Esophagus muscularis mucosa (tissue), 4 donors: ENCODE measurements at places on chromosomes 16 and 17.

- no peaks in the 10 kb centered on the region for H3K27me3 ChIP-seq
- H3K36me3 ChIP-seq, result no peaks in the 10 kb centered on the region
- no peak for DNase-seq
- no peak overlapping the region for H3K27ac ChIP-seq
- H3K4me1 ChIP-seq, result peaks cover 15% of the 10 kb centered on the region
- H3K4me3 ChIP-seq, result no peak overlapping the region
Measured at GRCh38 chr17:50938821-50939541, 72.8 kb upstream of the TOB1 start.

GRCh38 chr16:25838724-25839186 lies 147.0 kb downstream of the HS3ST4 start:
- DNase-seq, result no peak
- no peak overlapping the region for H3K4me3 ChIP-seq
- peaks cover 5% of the 10 kb centered on the region for H3K4me1 ChIP-seq
- H3K36me3 ChIP-seq, result no peaks in the 10 kb centered on the region
- no peak overlapping the region for H3K27ac ChIP-seq

DNA sequence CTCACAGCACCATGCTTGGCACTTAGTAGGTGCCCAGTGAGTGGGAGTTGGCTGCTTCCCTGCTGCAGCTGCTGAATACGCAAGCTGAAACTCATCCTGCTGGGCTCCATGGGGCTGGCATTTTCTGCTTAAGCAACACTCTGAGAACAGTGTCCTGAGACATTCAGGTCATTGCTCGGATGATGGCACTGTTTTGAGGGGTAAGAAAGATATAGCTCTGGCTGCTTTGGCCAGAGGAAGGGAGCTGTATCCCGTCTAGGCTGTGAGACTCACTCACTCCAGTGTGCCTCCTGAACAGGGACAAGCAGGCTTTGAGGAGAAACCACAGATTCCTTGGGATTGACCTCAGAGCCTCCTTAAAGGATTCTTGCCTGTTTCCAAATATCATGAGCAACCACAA lies 120.5 kb downstream of the CLEC16A start:
- H3K4me3 ChIP-seq, result no peak overlapping the region
- H3K27me3 ChIP-seq, result no peaks in the 10 kb centered on the region
- H3K4me1 ChIP-seq, result no peaks in the 10 kb centered on the region
- DNase-seq, result no peak
- H3K36me3 ChIP-seq, result peaks cover 6% of the 10 kb centered on the region
- no peak overlapping the region for H3K27ac ChIP-seq

GRCh38 chr17:81635973-81636504 lies 873 bp downstream of the NPLOC4 start:
- peak overlapping the region; percentile 95 for H3K27ac ChIP-seq
- H3K4me3 ChIP-seq, result peak overlapping the region; percentile 95
- H3K36me3 ChIP-seq, result no peaks in the 10 kb centered on the region
- DNase-seq, result no peak
- no peaks in the 10 kb centered on the region for H3K27me3 ChIP-seq
- peaks cover 35% of the 10 kb centered on the region for H3K4me1 ChIP-seq

DNA sequence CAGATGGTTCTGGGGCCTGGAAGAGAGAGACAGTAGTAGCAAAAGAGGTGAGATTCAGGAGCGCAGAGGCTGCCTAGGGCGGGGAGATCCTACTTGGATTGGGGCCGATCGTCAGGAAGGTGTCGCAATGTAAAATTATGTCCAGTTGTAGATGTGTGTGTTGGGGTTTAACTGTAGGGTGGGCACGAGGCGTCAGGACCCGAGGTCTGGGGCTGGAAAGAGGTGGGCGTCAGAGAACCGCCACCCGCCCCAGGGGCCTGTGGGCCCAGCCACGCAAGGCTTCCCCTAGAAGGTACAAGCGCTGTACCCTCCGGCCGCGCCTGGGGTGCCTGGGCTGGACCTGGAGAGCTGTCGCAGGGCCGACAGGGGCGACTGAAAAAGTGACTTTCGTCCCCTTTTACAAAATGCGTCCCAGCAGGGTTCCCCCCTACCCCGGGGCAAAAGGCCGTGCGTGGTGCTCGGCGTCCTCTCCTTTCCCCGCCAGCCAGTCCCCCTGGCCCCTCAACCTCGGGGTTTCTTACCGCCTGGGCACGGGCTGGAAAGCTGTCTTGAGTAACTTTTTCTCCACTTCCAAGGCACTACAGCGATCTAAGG lies 2.8 kb downstream of the IRX3 start:
- H3K27ac ChIP-seq, result no peak overlapping the region
- peak overlapping the region; percentile 54 for H3K4me3 ChIP-seq
- DNase-seq, result no peak
- H3K36me3 ChIP-seq, result no peaks in the 10 kb centered on the region
- H3K27me3 ChIP-seq, result peaks cover 72% of the 10 kb centered on the region
- H3K4me1 ChIP-seq, result peaks cover 63% of the 10 kb centered on the region

DNA sequence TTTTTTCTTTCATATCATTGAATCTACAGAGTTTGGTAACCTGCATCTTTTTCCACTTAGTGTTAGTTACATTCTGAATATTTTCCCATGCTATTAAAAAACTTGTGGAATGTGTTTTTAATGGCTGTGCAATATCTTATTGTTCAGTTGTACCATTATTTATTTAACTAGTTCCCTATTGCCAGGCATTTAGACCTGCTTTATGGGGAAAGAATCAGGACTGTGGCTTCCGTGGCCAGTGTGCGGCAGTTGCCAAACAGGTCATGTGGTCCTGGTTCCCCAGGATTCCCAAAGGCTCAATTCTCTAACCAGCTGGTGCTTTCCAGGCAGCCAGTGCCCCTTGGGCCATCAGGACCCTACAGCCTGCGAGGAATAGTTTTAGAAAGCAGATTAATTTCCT lies 30.8 kb downstream of the NDEL1 start:
- H3K4me3 ChIP-seq, result no peak overlapping the region
- H3K27ac ChIP-seq, result no peak overlapping the region
- H3K36me3 ChIP-seq, result peaks cover 18% of the 10 kb centered on the region
- DNase-seq, result no peak
- H3K4me1 ChIP-seq, result peaks cover 48% of the 10 kb centered on the region

DNA sequence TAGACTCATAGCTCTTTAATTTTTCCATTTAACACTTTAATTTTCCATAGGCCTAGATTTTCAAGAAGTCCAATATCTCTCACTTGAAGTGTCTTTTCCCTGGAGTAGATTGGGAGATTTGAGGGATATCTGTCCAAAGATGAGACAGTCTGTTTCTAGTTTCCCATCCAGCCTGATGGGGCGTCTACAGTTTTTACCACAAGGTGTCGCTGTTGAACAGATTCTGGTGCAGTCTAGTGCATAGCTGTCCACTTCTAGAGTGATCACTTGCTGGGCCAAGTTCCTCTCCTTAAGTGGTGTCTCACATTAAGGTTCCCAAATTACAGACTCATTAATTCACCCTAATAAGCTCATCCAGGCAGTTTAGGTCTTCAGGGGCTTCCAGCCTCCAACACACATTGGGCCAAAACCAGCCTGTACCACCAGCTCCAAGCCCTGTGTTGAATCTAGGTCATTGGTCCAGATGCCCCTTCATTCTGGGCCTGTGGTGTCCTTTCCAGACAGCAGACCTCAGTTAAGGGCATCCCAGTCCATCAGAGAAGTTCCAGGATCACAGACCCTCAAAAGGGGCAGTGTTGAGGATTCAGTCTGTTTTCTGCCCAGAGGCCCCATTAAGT lies 9.4 kb downstream of the SNX20 start:
- no peak for DNase-seq
- H3K27me3 ChIP-seq, result peaks cover 9% of the 10 kb centered on the region
- no peak overlapping the region for H3K27ac ChIP-seq
- peaks cover 15% of the 10 kb centered on the region for H3K4me1 ChIP-seq

DNA sequence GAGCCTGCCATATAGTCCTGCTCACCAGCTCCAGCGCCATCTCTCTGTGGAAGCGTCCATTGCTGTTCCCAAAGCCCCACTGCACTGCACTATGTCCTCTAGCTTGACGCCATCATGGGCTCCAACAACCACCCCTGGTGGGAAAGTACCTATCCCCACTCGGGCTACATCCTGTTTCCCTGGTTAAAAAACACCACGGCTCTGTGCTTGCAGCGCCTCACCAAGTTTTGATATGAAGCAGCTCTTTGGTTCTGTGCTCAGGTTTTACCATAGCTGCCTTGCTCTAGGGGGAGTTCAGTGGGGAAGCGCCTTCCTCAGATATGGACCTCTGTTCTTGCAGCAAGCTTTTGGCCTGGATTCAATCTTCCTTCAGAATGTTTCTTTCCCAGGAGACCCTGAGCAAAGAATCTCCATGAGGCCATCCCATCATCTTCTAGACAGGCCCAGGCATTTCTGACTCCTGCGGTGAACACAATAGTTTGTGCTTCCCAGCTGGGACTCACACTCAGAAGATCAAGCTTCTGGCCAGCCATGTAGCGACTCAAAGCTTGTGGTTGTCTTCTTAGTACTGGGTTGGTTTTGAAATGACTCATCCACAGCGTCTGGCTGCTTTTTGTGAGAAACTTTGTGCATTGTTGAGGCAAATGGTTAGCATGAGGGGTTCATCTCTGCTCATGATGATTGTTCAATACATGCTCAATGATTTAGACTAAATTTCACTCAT lies 39.5 kb downstream of the DYNLRB2 start:
- no peaks in the 10 kb centered on the region for H3K4me1 ChIP-seq
- DNase-seq, result no peak
- H3K27me3 ChIP-seq, result peaks cover 6% of the 10 kb centered on the region
- H3K4me3 ChIP-seq, result no peak overlapping the region

- H3K4me3 ChIP-seq, result no peak overlapping the region
- H3K27me3 ChIP-seq, result no peaks in the 10 kb centered on the region
- H3K4me1 ChIP-seq, result peaks cover 14% of the 10 kb centered on the region
Measured at GRCh38 chr17:39534768-39535405, 72.8 kb downstream of the NEUROD2 start.

GRCh38 chr16:30526137-30526822 lies at the start of gene ZNF768:
TSS of gene ZNF768 (minus strand) at chr16:30526566. CDS start at chr16:30526413, 153 bp downstream.
- H3K4me1 ChIP-seq, result peaks cover 35% of the 10 kb centered on the region
- DNase-seq, result no peak
- H3K27ac ChIP-seq, result peak within 1 kb of the TSS; percentile 98
- no peaks in the 10 kb centered on the region for H3K27me3 ChIP-seq
- H3K36me3 ChIP-seq, result peaks cover 21% of the 10 kb centered on the region

DNA sequence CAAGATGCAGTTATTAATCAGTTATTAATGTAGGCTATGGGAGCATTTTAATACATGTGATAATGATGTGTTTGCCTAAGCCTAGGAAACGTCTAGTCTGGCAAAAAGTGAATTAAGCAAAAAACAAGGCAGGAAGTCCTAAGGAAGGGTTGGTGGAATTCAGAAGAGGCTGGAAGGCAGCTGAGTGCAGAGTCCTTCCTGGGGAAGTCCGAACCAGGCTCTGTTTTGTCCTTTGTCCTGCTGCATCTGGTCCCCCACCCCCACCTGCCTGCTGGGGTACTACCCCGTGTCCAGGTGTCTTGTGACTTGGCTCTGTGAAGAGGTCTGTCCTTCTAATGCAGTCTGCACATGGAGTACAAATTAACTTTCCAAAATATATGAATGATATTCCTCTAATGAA lies 1.5 kb upstream of the MYH10 start:
- no peaks in the 10 kb centered on the region for H3K36me3 ChIP-seq
- H3K27me3 ChIP-seq, result no peaks in the 10 kb centered on the region
- H3K4me3 ChIP-seq, result no peak overlapping the region
- H3K4me1 ChIP-seq, result peaks cover 23% of the 10 kb centered on the region
- DNase-seq, result no peak

DNA sequence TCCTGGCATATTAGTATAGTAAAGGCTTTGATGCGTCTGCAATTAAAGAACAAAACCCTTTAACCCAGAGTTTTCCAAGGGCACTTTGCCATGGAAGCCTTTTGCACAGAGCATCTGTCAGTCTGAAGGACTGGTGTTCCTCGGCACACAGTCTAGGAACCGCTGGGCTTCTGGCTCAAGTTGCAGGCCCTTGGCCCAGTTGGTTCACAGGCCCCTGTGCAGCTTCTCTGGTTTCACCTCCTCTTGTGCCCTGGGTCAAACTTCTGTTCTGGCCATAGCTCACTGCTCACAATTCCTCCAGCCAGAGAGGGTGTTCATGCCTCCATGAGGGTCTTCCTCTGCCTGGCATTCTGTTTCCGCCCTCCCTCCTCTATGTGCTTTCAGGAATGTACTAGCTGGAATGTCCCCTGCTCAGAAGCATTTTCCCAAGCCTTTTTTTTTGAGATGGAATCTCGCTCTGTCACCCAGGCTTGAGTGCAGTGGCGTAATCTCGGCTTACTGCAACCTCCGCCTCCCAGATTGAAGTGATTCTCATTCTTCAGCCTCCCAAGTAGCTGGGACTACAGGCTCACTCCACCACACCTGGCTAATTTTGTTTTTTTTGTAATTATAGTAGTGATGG lies 34.5 kb upstream of the TEX2 start:
- DNase-seq, result no peak
- no peak overlapping the region for H3K27ac ChIP-seq
- H3K4me3 ChIP-seq, result no peak overlapping the region
- no peaks in the 10 kb centered on the region for H3K36me3 ChIP-seq
- no peaks in the 10 kb centered on the region for H3K27me3 ChIP-seq
- peaks cover 22% of the 10 kb centered on the region for H3K4me1 ChIP-seq

DNA sequence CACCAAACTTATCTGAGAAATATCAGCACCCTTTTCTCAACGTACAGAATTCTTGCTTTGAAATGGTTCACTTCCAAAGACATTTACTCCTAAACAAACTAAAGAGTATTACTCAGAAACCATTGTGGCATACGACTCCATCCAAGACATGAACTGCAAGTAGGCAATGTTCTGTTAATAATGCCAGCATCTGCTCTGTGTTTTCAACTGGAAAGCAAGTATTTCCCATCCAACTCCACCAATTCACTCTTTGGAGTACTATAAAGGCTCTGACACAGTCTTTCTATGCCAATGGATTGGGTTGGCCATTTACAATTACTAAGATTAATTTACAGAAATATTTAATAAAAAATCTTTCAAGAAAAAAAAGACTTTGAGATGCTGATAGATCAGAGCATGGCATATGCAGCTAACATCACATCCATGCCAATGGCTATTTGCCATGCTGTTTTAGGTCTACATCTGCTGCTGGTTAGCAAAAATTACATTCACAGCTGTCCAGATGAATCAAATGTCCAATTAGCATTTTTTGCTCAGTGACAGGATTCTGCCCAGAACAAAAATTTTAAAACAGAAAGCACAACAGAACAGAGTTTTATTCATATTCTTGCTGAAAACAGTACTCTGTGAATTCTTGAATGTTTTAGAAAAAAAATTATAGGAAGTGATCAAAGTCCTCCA lies 65.9 kb upstream of the HLF start:
- no peaks in the 10 kb centered on the region for H3K4me1 ChIP-seq
- H3K36me3 ChIP-seq, result no peaks in the 10 kb centered on the region
- no peak for DNase-seq
- H3K27ac ChIP-seq, result no peak overlapping the region
- H3K27me3 ChIP-seq, result no peaks in the 10 kb centered on the region

GRCh38 chr16:19589771-19590302 lies 34.3 kb downstream of the VPS35L start:
- no peaks in the 10 kb centered on the region for H3K27me3 ChIP-seq
- DNase-seq, result no peak
- no peak overlapping the region for H3K4me3 ChIP-seq

GRCh38 chr16:180101-180675 lies at the start of gene HBQ1:
TSS of gene HBQ1 (plus strand) at chr16:180459. CDS start at chr16:180487, 28 bp downstream.
- H3K36me3 ChIP-seq, result no peaks in the 10 kb centered on the region
- H3K4me3 ChIP-seq, result peak within 1 kb of the TSS; percentile 41
- H3K27me3 ChIP-seq, result peaks cover 44% of the 10 kb centered on the region

GRCh38 chr16:11075163-11075562 lies 130.8 kb downstream of the CLEC16A start:
- no peak overlapping the region for H3K4me3 ChIP-seq
- H3K4me1 ChIP-seq, result peaks cover 27% of the 10 kb centered on the region
- H3K27me3 ChIP-seq, result no peaks in the 10 kb centered on the region
- peaks cover 21% of the 10 kb centered on the region for H3K36me3 ChIP-seq
- no peak for DNase-seq

- H3K36me3 ChIP-seq, result no peaks in the 10 kb centered on the region
- H3K4me1 ChIP-seq, result peaks cover 4% of the 10 kb centered on the region
- no peak overlapping the region for H3K4me3 ChIP-seq
Measured at GRCh38 chr17:67682196-67682595, 35.5 kb upstream of the NOL11 start.
